Stimulated activated CD8-positive, alpha-beta memory T cell treated with anti-CD3 and anti-CD28 coated beads, Interleukin-15, amount 100 ng/mL, for 1 hour (primary cell): ENCODE measurements at places on chromosomes 7 and 10.

GRCh38 chr10:75977139-75977538 is 545.7 kb downstream of the LRMDA start:
- no peak for DNase-seq

DNA sequence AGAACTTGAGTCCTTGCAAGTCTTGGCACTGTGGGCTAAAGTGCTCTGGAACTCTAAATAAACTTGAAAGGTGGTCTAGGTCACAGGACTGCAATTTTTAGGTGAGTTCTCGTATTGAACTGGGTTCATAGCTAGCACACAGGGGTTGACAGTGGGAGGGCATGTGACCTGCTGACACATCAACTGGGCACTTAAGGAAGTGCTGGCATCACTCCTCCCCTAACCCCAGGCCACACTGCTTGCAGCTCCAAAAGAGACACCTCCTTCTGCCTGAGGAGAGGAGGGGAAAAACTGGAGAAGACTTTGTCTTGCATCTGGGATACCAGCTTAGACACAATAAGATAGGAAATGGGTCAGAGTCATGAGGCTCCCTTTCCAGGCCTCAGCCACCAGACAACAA is 38.0 kb upstream of the AASS start:
- DNase-seq: no peak

DNA sequence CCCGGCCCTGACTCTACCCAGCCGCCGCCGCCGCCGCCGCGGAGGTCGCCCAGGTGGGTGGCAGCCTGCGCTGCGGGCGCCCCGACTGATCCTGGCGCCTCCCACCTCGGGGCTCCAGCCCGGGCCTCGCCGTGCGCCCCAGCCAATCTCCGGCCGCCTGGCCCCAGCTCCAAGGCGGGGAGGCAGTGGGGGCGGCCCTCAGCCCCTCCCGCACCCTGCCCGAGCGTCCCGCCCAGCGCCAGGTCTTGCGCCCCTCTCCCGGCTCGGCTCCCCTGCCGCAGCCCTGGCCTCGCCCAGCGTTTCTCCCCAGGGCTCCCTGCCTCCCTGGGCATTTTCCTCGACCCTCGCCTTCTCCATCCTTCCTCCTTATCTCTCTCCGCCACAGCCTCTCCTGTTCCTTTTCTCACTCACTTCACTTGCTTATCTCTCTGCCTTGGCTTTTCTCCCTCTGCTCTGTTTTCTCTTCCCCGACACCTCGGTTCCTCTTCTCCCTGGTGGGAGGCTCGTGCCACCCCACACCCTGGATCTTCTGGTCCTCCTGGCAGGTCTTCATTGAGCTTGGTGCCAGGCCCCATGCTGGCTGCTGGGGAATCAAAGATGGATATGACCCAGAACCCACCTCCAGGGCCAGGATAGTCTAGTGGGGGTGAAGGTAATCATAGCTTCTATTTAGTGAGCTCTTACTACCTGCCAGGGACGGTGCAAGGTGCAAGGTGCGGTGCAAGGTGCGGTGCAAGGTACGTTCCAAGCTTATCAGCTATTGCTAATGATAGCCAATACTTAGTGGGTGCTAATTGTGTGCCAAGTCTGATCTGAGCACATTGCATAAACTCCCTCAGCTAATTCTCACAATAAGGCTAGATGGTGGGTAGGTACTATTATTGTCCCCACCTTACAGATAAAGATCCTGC is at the start of gene SFRP5:
TSS of gene SFRP5 (minus strand) at position 87 of the 911 bp plus-strand sequence. CDS start 166 bp downstream, outside the sequence.
- DNase-seq: no peak

- no peak for DNase-seq
Measured at GRCh38 chr10:420154-421121, 269.0 kb downstream of the DIP2C start.

- DNase-seq: no peak
Measured at GRCh38 chr10:113527211-113527906, 25.5 kb upstream of the HABP2 start.

DNA sequence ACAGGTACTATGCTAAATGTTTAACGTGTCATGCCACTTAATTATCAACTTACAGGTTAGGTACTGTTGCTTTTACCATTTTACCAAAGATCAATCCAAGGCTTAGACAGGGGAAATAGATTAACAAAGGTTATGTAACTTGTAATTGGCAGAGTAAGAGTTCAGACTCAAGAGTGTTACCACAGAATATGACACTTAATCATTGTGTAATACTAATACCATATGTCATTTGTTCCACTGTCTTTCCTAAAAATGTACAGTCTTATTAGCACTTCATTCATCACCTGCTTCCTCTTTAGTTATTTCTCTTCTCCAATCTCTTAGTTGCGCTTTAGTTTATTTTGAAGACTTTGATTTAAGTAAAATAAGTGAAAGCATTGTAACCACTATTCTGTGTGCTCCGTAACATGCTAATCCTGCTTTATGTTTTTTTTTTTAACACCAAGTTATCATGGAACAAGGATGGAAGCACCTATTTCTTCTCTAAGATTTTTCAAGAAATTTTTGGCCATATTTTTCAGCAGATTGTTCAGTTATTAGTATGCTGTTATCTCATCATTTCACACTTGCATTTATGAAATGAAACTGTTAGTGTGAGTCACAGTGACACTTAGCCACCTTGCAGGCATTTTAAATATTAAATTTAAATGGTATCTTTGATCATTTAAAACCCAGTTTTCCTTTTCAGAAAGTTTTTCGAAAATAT is 197.3 kb downstream of the PHF14 start:
- no peak for DNase-seq

DNA sequence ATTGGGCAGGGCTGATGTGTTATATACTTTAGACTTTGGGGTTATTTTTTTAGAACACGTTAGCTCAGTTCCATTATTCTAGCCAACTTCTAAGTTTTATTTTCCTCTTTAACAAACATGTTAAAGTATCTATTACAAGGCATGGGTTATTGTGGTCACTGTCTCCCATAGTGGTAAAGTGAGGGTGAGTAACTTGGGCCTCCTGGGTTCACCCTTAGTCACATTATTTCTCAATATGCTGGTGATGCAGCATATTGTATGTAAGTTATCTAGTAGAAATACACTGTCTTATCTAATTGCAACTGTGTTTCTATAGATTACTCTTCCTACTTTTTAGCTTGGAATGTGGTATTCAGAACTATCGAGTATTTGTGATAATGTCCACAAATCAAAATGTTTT is 65.9 kb downstream of the BBS9 start:
- DNase-seq: no peak

GRCh38 chr10:116469437-116469836 is 41.8 kb downstream of the PNLIPRP3 start:
- DNase-seq: no peak

GRCh38 chr10:11335167-11335652 is 276.2 kb downstream of the USP6NL start:
- DNase-seq: no peak

- no peak for DNase-seq
Measured at GRCh38 chr7:46900312-46901263, 681.3 kb downstream of the TNS3 start.

- DNase-seq: no peak
Measured at GRCh38 chr10:107341281-107341680, 176.8 kb upstream of the SORCS1 start.

GRCh38 chr7:130362251-130362816 is 17.7 kb downstream of the CPA5 start:
- DNase-seq: no peak

- no peak for DNase-seq
Measured at GRCh38 chr10:86673216-86673826, 5.0 kb downstream of the LDB3 start.

- DNase-seq: no peak
Measured at GRCh38 chr10:62985807-62986600, 147.1 kb upstream of the NRBF2 start.

DNA sequence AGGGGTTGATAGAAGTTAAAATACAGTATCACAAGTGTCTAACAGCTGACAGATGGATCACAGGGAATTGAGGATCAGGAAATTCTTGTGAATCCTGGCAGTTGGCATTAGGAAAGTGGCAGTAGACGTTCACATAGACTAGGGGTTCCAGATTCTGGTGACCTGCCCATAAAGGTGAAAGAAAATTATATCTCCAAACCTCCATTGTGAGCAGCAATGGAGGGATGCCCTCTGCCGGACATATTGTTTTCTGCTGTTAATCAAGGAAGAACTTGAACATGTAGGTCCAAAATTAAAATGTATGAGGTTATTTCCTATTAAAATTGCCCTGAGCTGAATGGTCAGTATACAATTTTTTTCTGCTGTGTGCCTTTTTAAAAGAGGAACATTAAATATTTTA is 5.1 kb downstream of the NME8 start:
- DNase-seq: no peak

DNA sequence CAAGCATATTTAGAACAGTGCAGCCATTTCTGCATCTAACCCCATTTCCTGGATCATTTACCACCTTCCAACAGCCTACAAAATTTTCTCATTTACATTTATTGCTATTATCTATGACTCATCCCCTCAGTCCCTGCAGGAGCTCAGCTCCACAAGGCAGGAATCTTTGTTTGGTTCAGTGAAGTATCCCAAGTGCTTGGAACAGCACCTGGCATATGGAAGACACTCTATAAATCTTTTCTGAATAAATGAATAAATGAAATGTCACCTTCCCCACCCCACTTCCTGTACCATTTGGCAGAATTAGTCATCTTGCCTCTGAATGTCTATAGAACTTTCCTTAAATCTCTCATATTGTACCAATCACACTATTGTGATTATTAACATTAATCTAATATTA is 110.7 kb downstream of the HIP1 start:
- DNase-seq: no peak

DNA sequence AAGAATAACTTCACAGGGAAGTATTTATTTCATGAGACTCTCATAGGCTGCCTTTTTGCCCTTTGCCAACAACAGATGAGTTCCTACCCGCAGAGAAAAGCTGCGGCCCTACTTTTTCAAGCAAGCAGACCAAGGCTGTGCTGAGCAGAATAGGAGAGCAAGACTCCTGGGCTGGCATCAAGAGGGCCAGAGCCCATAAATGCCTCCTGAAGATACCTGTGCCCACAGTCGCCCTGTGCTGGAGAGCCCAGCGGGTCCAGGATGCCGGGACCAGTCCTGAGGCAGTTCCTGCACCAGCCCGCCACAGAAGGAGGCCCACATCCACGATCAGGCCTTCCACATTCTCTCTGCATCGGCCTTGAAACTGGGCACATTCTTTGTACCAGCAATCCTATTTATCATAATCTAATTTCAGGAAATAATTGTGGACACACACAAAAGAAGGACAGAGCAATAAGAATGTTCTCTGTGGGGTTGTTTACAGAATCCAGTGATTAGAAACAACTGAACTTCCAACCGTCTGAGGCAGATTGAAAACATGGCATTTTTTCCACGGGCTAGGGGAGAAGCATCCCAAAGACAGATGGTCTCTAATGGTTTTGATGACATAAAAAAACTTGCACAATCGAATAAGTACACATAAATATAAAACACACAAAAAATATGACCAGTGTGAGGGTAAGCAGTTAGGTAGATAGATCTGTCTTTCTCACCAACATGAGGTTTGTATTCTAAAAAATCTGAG is 95.6 kb downstream of the CPXM2 start:
- no peak for DNase-seq

- DNase-seq: no peak
Measured at GRCh38 chr10:74658511-74658910, 167.9 kb upstream of the KAT6B start.

- DNase-seq: no peak
Measured at GRCh38 chr7:118583641-118584040, 359.1 kb downstream of the ANKRD7 start.

DNA sequence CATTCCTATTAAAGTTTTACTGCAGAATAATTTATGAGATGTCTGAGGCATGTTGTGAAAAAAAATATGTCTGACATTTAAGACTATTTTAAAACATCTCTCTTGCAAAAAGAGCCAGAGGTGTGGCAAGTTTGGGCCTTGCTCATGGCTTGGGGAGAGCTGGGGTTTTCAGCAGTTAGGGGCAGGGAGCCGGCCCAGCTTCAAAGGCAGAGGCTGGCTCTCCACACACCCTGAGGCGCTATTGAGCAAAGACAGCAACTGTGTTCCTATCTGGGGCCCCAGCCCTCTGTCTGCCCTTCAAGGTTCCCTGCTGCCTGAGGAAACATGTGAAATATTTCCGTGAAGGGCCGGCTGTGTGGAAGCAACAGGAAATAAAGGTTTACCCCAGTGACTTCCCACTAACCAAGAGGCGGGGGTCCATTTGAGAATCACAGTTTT is 94.0 kb downstream of the SORBS1 start:
- DNase-seq: no peak

- DNase-seq: no peak
Measured at GRCh38 chr7:5614600-5614999, 166.9 kb downstream of the RNF216 start.

GRCh38 chr10:48767373-48768143 is 82.9 kb downstream of the WDFY4 start:
- no peak for DNase-seq

DNA sequence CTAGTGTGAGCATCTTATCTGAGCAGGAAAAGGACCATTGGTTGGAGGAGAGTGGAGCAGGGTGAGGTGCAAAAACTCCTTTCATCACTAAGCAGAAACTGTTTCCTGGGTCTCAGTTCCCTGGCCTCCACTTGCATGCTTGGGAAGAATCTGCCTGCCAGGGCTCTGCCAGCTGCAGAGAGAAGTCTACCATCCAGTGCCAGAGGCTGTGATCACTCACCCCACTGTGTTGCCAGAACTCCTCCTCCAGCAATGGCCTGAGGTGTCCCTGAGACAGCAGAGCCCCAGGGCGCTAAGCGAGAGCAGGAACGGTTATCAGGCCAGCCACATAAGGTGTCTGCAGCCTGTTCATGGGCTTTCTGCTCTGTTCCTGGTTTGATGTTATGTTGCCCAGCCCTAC is 991.4 kb downstream of the CCSER2 start:
- DNase-seq: no peak

GRCh38 chr10:70162151-70162891 is 8.0 kb downstream of the SAR1A start:
- no peak for DNase-seq

DNA sequence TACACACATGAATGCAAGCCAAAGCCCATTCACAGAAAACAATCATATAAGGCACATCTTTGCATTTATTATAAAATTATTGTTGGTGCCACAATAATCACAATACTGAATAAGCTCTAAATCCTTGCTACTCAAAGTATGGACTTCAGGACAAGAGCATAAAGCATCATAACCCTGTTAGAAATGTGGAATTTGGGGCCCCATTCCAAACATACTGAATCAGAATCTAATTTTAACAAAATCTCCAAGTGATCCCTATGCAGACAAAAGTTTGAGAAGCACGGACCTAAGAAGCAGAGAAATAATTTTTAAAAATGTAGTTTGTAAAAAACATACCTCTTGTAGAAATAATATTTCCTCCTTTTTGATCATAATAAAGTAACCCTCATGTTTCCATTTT is 199.2 kb downstream of the IMMP2L start:
- no peak for DNase-seq

GRCh38 chr10:124600051-124600880 is 138.6 kb downstream of the LHPP start:
- DNase-seq: no peak

- DNase-seq: no peak
Measured at GRCh38 chr10:26475386-26475785, 37.2 kb downstream of the APBB1IP start.

GRCh38 chr7:107712025-107712424 is 31.9 kb upstream of the CBLL1 start:
- no peak for DNase-seq

- DNase-seq: no peak
Measured at GRCh38 chr10:35723992-35724391, 81.9 kb upstream of the FZD8 start.
